ENCODE measurements at places on chromosomes 6 and 20.

DNA sequence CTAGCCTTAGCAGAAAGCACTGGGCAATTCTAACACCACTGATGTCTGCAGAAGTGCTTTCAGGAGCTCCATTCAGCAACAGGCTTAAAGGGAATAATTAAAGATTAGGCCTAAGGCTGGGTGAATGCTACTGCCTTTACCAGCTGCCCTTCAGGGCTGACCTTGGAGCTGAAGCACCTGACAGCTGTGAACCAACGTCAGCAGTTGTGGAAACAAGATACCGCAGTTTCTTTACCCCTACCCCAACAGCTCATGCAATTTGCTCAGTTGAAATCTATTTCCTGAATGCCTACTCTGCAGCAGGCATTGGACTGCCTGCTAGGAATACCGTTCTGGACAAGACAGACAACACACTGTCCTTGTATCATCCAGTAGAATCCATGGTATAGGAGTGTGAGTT lies 51.5 kb upstream of the ADTRP start:
- DNase-seq, result no peak

DNA sequence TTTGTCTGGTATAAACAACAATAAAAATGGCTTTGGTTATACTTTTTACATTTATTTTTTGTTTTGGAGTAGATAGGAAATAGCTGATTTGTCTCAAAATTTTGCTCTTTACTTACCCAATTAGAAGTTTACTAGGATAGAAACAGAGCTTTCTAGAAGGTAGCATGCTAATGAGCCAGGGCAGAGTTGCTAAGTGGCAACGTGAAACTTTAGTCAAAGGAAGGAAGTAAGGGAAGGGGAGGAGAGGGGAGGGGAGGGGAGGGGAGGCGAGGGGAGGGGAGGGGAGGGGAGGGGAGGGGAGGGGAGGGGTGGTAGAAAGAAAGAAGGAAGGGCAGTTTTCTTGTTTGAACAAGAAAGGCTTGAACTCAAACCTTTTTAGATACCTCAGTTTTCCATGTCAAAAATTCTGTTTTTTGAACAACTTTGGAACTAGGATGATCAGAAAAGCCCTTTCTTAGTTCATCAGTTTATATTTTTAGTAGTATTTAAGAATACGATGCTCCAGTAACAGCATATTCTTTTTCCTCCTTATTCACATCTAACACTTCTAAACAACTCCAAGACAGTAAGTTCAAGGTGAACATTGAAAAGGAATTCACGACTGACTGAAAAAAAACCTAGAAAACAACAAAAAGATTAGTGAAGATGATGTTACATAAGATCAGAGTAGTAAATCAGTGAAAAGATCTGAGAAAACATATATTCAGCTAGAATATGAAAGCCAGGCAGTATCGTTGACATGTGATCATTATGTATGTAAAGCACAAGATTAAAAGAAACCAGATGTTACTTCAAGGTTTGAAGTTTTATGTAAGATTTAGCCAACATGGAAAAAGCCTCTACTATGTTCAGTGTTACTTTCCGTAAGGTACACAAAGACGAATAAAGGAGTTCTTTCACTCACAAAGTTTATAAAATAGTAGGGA lies 263.4 kb downstream of the ARHGAP18 start:
- DNase-seq, result no peak

DNA sequence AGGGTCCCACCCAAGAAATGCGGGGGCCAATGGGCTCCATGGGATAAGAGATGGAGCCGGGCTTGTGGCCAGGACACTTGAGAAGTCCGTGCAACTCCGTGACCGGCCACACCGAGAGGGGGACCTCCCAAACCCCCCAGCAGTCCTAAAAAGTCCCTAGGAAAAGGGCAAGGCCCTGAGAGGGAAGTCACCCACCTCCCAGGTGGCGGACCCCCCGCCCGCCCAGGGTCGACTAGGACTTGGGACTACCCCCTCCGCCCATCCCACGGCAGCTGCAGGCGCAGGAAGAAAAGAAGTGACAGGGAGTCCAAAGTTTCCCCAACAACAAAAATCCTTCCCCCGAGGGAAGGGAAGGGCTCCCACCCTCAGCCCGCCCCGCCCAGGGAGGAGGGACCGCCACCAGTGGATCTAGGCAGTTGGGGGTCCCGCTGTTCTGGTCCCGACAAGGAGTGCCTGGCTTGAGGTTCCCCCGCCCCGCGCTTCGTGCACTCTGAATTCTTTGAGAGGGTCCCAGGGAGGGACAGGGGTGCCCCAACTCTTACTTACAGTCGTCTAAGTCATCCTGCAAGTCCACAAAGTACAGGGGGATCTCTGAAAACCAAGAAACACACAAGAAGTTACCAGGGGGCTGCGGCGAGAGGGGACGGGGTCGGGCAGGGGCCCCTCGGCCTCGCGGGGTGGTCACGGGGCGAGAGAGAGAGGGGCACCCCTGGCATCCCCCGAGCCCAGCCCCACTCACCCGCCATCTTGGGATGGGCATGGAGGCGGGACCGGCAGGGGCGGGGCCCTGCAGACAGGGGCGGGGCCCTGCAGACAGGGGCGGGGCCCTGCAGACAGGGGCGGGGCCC lies 611 bp upstream of the RAB22A start:
- DNase-seq, result no peak

GRCh38 chr20:20184706-20185105 lies 132.4 kb downstream of the CFAP61 start:
- no peak for DNase-seq

DNA sequence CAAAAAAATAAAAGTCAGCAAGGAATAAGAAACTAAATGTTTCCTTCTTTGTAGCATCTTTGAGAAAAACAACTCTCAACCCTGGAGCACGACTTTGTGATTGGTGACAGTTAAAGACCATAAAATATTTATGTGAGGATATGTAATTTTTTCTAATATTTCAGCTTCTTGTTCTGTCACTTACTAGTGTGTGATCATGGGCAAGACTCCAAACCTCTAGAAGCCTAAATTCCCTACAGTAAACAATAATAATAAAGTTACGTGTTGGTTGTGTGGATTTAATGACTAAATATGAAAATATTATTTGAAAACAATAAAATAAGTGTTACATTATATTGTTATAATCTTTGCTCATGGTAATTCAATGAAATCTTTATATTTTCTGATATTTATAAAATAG lies 735.6 kb upstream of the MARCKS start:
- no peak for DNase-seq

- DNase-seq, result peak; percentile 80
Measured at GRCh38 chr20:51196991-51197651, 174.2 kb upstream of the KCNG1 start.

DNA sequence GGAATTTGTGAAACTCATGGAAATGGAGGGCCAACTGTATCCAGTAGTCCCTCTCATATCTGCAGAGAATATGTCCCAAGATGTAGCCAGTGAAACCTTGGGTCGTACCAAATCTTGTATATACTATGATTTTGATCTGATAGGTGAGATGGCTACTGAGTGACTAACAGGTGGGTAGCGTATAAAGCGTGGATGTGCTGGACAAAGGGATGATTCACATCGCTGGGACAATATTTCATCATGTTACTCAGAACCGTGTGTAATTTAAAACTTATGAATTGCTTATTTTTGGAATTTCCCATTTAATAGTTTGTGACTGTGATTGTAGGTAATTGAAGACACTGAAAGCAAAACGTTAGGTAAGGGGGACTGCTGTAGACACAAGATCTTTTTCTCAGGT lies 144.1 kb downstream of the SMAP1 start:
- no peak for DNase-seq

GRCh38 chr20:54397292-54398140 lies 77.9 kb upstream of the DOK5 start:
- no peak for DNase-seq

GRCh38 chr6:6680526-6680925 lies 92.0 kb downstream of the LY86 start:
- DNase-seq, result no peak

DNA sequence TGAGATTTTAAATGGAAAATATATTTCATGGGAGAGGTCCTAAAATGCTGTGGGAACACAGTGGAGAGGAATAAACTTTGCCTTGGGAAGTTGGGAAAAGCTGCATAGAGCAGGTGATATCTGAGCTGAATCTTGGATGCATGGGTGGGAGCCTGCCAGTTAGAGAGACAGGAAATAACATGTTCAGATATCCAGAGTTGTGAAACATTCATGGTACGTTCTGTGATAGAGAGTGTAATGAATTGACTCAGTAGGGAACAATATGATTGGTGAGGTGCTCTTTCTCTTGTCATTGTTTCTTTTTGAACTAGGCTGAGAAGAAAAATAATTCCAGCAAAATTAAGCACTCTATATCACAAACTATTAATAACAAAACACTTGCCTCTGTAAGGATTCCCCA lies 72.8 kb downstream of the RPS12 start:
- no peak for DNase-seq

GRCh38 chr6:87196275-87196842 lies 41.0 kb downstream of the ZNF292 start:
- no peak for DNase-seq

DNA sequence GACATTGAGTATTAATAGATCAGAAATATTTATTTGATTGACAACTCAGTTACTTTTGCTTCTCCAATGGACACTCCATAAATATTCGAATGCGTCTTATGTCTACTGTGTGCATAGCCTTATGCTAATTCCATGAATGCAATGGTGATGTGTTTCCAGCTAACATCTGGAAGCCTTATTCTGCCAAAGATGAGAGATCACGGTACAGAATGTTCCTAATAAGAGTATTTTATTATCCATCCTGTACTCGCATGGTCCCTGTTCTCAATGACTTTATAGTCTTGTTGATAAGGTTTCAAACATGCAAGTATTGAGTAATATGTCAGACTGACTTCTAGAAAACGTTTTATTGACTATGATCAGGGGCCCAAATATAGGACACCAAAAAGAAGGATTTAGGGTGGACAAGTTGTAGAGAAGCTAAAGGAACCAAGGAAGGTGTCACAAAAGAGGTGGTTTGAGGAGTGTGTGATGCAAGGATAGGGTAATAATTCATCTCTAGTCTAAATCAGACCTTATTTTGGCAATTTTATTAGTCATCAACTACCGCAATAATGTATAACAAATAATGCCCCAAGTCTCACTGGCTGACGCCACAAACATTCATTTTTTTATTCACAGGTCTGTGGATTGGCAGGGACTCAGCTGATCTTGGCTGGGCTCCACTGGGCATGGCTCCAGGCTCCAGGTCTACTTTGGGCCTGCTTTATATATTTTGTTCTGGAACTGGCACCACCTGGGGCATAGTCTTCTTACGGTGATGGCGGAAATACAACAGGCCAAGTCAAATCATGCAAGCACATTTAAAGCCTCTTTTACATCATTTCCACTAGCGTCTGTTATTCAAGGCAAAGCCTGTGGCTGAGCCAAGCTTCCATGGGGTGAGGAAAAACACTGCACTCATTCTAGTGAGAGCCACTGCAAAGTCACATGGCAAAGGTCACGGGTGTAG lies 24.5 kb upstream of the CD83 start:
- peak; percentile 68 for DNase-seq

GRCh38 chr20:46785958-46786357 lies 76.5 kb downstream of the SLC2A10 start:
- DNase-seq, result no peak

DNA sequence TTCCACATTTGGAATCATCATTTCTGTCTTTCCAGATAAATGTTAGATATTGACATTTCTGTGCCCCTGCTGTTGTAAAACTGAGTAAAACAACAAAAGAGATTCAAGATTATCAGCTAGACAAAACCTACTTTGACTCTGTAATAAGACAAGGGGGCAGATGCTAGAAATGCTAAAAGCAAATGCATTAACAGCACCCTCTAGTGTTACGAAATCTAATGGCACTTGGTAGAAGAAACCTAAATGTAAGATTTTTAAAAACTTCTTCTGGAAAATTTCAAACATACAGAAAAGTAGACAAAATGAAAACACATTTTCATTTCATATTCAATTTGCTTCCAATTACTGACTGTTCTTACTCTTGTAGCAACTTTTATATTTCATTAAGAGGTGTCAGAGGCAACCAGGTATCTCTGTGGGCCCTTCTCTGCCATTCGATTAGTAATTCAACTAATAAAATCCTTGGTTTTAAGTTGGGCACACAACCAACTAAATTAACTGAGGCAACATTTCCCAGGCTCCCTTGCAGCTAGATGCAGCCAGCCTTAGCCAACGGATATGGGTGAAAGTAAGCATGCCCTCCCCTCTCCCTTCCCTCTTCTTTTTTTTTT lies 45.0 kb downstream of the SLC23A2 start:
- no peak for DNase-seq

GRCh38 chr20:23513164-23513563 lies 22.2 kb downstream of the CST8 start:
- no peak for DNase-seq

DNA sequence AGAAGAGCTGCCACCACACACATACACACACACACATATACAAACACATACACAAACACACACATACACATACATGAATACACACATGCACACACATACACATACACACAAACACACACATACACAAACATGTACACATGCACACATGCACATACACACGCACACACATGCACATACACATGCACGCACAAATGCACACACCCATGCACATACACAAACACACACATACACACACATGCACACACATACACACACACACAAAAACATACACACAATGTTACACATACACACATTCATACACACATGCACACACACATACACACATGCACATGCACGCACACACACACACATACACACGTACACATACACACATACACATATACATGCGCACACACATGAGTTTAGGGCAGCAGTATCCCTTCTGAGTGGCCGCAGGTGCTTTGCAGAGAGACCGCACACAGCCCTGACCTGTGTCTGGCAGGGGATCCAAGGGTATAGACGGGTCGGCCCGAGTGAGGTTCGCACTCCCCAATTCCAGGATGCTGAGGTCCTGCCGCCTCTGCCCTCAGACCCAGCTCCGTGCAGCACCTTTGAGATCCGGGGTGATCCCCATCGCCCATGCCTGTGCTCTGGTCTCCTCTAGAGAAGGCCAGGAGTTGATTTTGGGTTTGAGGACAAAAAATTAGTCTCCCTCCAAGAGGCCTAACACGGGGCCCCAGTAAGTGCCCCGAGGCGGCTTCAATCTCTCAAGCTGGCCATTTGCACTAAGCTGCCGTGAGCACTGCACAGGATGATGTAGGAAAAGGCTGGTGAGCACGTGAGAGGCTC lies 56.8 kb downstream of the TMEM242 start:
- no peak for DNase-seq

- DNase-seq, result no peak
Measured at GRCh38 chr20:59219211-59219610, 55.6 kb downstream of the ZNF831 start.

GRCh38 chr6:116304538-116305097 lies 24.9 kb upstream of the TSPYL1 start:
- no peak for DNase-seq
